ENCODE measurements at places on chromosomes 6 and 20.
A peak's percentile ranks its signal among the peaks of the same experiment; 100 is the strongest.

DNA sequence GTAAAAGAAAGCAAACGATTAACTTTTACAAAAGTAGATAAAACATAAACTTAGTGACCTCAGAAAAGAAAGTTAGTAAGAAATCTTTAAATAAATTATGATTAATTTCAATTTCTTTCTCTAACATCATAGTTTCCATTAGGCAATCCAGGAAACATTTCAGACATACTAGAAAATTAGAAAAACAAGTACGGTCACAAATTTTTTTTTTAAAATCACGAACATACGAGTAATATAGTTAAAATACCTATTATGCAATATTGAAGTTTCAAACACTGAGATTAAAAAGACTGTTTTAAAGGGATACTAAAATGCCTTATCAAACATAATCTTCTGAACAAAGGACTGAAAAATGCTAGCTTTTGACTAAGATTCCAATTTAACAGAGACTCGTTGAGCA, 26.2 kb downstream of the NOL7 start:
- DNase-seq: no peak

DNA sequence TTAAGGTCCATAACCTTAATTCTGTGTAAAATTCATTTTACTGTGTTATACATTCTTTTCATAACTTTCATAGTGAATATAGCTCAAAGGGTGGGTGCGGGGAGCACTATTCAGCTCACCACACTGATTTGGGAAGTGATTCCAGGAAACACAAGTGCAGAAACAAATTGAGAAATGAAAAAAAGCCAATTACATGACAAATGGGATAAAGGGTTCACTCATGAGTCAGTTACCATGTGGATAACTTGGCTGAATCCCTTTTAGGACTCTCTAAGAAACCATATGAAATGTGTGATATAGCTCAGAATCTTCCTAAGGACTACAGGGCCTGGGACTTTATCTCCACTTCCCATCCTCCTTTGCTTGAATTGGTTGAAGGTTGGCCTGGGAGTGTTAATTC, 3.1 kb upstream of the BTN2A1 start:
- no peak for DNase-seq

- DNase-seq: no peak
These were observed 155.0 kb downstream of the GJA1 start for GRCh38 chr6:121590438-121590837.

DNA sequence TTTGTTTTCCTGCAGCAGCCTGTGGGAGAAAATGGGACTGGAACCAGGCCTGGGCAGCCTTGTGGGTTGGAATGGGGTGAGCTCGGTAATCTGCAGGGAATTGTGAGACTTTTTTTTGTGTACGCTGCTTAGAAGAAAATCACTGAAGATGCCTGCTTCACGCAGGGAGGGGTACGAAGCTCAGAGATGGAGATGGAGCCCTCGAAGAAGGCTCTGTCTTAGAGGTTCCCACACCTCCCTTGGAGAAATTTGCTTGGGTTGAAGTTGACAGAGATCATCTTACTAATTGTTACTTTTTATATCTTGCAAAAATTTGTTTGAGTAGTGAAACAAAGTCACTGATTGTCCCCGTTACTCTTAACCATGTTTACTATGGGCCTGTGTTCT, 894 bp downstream of the PYGB start:
- peak; percentile 55 for DNase-seq

- no peak for DNase-seq
These were observed 17.1 kb downstream of the DIDO1 start for GRCh38 chr20:62908971-62909791.

GRCh38 chr6:157953580-157954091, 28.0 kb upstream of the SYNJ2 start:
- DNase-seq: no peak

GRCh38 chr6:34389034-34389433, 3.4 kb downstream of the NUDT3 start:
- no peak for DNase-seq

- no peak for DNase-seq
These were observed 87.1 kb upstream of the NT5E start for GRCh38 chr6:85362652-85363310.

DNA sequence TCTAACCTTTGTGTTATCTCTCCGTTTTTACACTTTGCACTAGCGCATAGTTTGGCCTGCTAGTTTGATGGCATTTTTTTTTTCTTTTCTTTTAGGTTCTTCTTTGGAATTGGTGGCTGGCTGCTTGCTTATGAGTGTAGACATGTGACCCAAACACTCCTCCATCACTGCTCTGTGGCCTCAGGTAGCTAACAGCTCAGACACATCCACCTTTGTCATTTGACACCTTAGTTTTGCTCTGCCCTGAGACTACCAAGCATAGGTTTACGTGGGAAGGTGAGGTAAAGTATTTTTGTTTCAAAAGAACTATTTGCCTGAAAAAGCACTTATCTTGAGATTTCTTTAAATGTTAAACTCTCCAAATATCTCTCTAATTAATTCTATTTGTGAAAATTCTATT, 368.4 kb upstream of the MAP3K7 start:
- DNase-seq: no peak

- no peak for DNase-seq
These were observed 206.7 kb upstream of the SULF2 start for GRCh38 chr20:47991875-47992488.

- DNase-seq: no peak
These were observed 509.7 kb upstream of the SULF2 start for GRCh38 chr20:48294942-48295341.

GRCh38 chr6:27143474-27144026, 104.0 kb upstream of the PRSS16 start:
- no peak for DNase-seq

DNA sequence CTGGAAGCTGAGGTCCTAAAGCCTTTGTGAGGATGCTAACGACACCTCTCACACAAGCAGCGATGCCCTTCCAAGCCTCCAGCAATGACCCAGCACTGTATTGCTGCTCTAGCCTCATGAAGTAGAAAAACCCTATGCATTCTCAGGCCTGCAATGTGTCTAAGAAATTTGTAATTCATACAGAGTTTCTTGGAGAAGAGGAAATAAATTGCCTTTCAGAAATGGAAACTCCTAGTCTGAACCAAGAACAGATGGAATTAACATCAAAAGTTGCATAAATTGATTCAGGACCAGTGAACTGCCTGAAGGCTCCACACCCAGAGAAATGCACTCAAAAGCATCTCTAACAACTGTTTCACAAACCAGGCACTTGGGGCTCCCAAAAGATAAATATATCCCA, 353.6 kb downstream of the ADGRB3 start:
- DNase-seq: no peak

GRCh38 chr6:20584100-20584731, 50.0 kb downstream of the CDKAL1 start:
- DNase-seq: no peak

DNA sequence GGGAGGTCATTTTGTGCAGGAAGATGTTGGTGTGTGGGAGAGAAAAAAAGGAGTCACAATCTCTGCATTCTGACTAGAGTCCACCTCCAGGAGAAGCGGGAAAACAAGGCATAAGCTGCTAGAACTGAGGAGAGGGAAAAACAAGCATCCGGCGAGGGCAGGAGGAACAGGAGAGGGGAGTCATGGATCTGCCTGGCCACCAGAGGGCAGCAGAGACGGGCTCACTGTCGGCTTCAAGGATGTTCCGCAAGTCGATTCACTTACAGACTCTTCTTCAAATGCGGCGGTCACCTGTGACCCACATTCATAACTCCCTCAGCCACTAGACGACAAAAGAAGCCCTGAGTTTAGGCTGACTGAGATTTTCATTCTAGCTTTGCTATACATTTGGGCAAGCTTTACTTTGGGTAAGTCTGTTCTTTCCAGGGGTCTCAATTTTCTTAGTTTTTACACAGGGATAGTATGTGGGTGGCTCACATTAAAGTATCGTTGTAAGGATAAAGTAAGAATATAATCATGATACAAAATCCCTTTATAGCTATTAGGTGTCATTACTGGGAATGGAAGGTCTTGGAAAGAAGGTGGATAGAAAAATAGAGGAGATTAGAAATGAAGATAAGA, 6.6 kb upstream of the BTNL2 start:
- peak; percentile 74 for DNase-seq

- no peak for DNase-seq
These were observed 26.6 kb upstream of the ILRUN start for GRCh38 chr6:34723203-34723602.

GRCh38 chr20:17882065-17882833, 86.3 kb downstream of the SNX5 start:
- peak; percentile 99 for DNase-seq

- peak; percentile 74 for DNase-seq
These were observed 11.7 kb downstream of the UST start for GRCh38 chr6:148758492-148758891.

DNA sequence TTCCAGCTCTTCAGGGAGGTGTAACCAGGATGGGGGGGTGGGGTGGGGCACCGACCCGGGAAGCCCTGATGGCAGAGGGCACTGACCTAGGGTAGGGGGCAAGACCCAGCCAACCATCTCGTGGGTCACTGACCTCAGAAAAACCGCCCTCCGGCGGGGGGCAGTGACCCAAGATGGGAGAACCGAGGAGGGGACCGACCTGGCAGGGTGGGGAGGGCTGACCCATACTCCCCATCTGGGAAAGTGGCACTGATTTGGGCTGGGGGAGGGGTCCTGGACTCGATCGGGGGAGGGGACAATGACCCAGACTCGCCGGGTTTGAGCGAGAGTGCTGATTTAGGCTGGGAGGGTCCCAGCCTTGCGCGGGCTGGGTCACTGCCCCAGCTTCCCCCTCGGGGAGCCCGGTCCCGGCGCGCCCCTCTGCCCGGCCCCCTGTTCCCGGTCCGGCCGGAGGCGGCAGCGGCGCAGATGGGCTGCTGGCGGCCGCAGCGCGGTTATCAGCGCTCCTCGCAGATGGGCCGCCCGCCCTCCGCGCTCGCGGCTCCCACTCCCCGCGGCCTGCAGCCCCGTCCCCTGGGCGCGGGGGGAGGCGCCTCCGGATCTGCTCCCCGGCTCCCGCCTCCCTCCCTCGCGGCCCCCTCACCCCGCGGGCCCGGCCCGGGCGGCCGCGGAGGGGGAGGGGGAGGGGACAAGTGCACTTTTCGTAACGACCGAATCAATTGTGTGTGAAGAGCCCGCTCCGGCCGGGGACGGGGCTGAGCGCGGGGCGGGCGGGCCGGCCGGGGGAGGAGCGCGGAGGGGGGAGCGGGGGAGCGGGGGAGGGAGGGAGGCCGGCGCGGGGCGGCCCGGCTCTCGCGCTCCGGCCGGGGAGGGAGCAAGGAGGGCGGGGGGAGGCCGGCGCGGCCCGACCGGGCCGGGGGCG, 2.2 kb downstream of the NOL4L start:
- no peak for DNase-seq

GRCh38 chr20:37276494-37277252, 12.8 kb upstream of the MANBAL start:
- peak; percentile 73 for DNase-seq

GRCh38 chr6:94133106-94133505, 713.7 kb upstream of the EPHA7 start:
- no peak for DNase-seq

GRCh38 chr6:3535776-3536435, 79.1 kb upstream of the SLC22A23 start:
- no peak for DNase-seq

Measured in SK-MEL-5 (cell line).